Endodermal cell (in vitro differentiated cells): ENCODE measurements at places on chromosomes 2 and 18. TPM values are rescaled to one million over a fixed set of nuclear protein-coding genes. Genes with fewer than 3 reads are reported as not detected.
A peak's percentile ranks its signal among the peaks of the same experiment; 100 is the strongest.

NEB gene
- total RNA-seq: 5.3 to 5.5 TPM (median 5.4 TPM) in 3 replicates

DNA sequence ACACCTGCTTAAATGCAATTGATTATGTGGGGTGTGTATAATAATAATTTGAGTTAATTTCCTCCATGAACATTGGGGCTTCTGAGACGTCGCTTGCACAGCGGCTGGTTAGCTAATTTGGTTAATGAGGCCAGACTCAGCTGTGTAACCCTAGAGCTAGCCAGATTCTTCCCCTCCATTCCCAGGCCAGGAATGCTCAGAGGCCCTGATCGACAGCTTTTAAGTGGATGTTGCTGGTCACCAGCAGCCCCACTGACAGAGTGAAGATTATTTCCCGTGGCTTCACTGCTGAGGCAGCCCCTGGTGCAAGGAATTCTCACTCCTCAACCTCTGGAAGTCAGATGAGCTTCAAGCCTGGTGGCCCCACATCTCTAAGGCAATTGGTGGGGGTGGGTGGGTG is 12.4 kb upstream of the EPAS1 start:
- H3K27ac ChIP-seq: no peak overlapping the region
- H3K4me1 ChIP-seq: peaks cover 6% of the 10 kb centered on the region
- H3K27me3 ChIP-seq: peaks cover 10% of the 10 kb centered on the region

- peak; percentile 64 for DNase-seq
- H3K4me1 ChIP-seq: no peaks in the 10 kb centered on the region
- H3K27ac ChIP-seq: no peak overlapping the region
These were observed 94.9 kb upstream of the PXDN start for GRCh38 chr2:1839066-1839756.

C2orf81 gene
- 4.8 to 10.9 TPM (median 7.6 TPM) in 3 replicates for total RNA-seq

- H3K27ac ChIP-seq: no peak overlapping the region
- H3K27me3 ChIP-seq: no peaks in the 10 kb centered on the region
- H3K4me1 ChIP-seq: no peaks in the 10 kb centered on the region
- DNase-seq: no peak
- no peak overlapping the region for H3K4me3 ChIP-seq
These were observed 368.0 kb downstream of the SLC4A3 start for GRCh38 chr2:219995399-219995798.

DNA sequence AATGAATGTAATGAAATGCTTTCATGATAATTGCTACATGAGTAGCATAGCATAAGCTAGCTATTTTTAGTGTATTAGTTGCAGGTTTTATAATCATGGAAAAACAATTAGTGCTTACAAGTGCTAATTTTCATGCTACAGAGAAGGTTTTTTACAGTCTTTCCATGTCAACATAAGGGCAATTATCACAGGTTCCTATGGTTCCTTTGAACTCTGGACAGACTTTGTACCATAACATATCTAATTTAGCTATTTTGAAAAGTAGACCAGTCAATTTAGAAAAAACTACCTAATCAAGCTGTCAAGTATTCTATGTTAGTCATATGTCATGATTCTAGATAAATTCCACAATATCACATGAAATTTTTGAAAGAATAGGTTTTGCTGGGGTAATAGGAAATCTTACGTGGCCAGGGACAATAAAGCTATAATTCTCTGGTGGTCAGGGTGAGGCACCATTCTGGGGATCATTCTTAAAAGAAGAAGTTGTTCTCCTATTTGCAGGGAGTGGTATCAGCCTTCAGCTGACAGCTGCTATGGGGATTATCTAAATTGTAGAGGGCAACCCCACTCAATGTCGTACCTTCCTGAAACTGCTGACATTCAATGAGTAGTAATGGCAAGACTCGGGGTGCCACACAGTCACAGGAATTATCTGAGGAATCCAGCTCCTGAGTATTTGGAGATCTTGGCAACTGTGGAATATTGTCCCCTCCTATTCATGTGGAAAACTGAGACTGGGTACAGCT is 724.0 kb upstream of the LINC00305 start:
- H3K27me3 ChIP-seq: no peaks in the 10 kb centered on the region
- H3K4me1 ChIP-seq: no peaks in the 10 kb centered on the region
- H3K36me3 ChIP-seq: no peaks in the 10 kb centered on the region
- H3K4me3 ChIP-seq: no peak overlapping the region
- no peak overlapping the region for H3K27ac ChIP-seq

ABCG5 gene
- not detected in 2 replicates for total RNA-seq

ALPG gene
- 0.09 TPM in 1 of 2 replicates, not detected in the other for total RNA-seq

CDH2 gene
- total RNA-seq: 486 to 682 TPM (median 511 TPM) in 3 replicates

DNA sequence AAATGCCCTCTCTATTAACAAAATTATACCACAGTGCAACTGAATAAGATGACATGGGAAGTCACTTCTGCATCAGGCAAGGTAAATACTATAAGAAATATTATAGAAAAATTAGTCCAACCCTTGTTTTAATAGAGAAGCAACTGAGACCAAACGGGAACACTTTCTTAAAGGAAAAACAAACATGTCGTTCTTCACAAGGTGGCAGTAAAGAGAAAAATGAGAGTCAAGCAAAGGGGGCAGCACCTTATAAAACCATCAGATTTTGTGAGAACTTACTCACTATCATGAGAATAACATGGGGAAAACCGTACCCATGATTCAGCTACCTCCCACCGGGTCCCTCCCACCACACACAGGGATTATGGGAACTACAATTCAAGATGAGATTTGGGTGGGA is 481.7 kb upstream of the CRIM1 start:
- no peaks in the 10 kb centered on the region for H3K4me1 ChIP-seq
- no peaks in the 10 kb centered on the region for H3K27me3 ChIP-seq
- no peak overlapping the region for H3K4me3 ChIP-seq

GRCh38 chr2:98793275-98793674 is 62.3 kb upstream of the MGAT4A start:
- no peak overlapping the region for H3K27ac ChIP-seq
- no peaks in the 10 kb centered on the region for H3K36me3 ChIP-seq
- no peaks in the 10 kb centered on the region for H3K4me1 ChIP-seq
- DNase-seq: no peak
